H1 (cell line): ENCODE measurements at places on chromosomes 4 and X. TPM values are rescaled to one million over a fixed set of nuclear protein-coding genes. Genes with fewer than 3 reads are reported as not detected.

TMEM192 gene
- 10.2 and 10.9 TPM in 2 replicates for total RNA-seq

TSPAN7 gene
- total RNA-seq: 31.7 and 32.1 TPM in 2 replicates

GRCh38 chr4:159232465-159233106 lies 129.7 kb downstream of the RAPGEF2 start:
- H3K36me3 ChIP-seq: no peaks in the 10 kb centered on the region
- H3K4me1 ChIP-seq: peaks cover 3% of the 10 kb centered on the region; the same call in 1 of the 2 replicates
- H3K27ac ChIP-seq: peak overlapping the region; percentile 52; the same call in 1 of the 2 replicates
- H3K27me3 ChIP-seq: no peaks in the 10 kb centered on the region
- H3K4me3 ChIP-seq: peak overlapping the region; percentile 0; the same call in 1 of the 2 replicates

PCSK1N gene
- 4.5 TPM in 2 replicates for total RNA-seq

GPR50 gene
- total RNA-seq: 1.6 TPM in 2 replicates

CCDC158 gene
- not detected in 2 replicates for total RNA-seq

NAP1L2 gene
- total RNA-seq: 15.8 and 17.0 TPM in 2 replicates

GRCh38 chr4:112361181-112361791 lies 64.1 kb downstream of the ALPK1 start:
- H3K27me3 ChIP-seq: no peaks in the 10 kb centered on the region
- peak overlapping the region; percentile 61 for H3K27ac ChIP-seq
- DNase-seq: peak; percentile 68
- no peak overlapping the region for H3K4me3 ChIP-seq
- H3K4me1 ChIP-seq: peaks cover 10% of the 10 kb centered on the region
- H3K36me3 ChIP-seq: no peaks in the 10 kb centered on the region

GRCh38 chr4:41881981-41882624 lies 53.1 kb upstream of the TMEM33 start:
- H3K27ac ChIP-seq: no peak overlapping the region
- H3K4me1 ChIP-seq: peaks cover 17% of the 10 kb centered on the region
- H3K27me3 ChIP-seq: peaks cover 57% of the 10 kb centered on the region
- no peak for DNase-seq
- H3K4me3 ChIP-seq: peak overlapping the region; percentile 33

DNA sequence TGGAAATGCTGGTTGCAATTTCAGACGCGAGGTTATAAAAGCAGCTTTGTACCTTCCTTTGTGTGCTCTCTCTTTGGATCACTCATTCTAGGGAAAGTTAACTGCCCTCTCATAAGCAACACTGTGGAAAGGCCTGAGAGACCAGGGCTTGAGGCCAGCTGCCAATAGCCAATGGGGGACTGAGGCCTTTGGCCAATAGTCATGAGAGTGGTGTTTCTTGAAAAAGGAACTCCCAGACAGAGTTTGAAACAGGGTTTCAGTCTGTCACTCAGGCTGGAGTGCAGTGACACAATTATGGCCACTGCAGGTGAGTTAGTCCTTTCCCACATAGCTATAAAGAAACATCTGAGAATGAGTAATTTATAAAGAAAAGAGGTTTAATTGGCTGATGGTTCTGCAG lies 524.7 kb upstream of the SMIM31 start:
- no peak overlapping the region for H3K4me3 ChIP-seq
- no peaks in the 10 kb centered on the region for H3K4me1 ChIP-seq
- H3K27ac ChIP-seq: no peak overlapping the region
- H3K36me3 ChIP-seq: no peaks in the 10 kb centered on the region
